Left ventricle myocardium inferior (tissue), 1 donor: ENCODE measurements at places on chromosomes 2 and 18. TPM values are rescaled to one million over a fixed set of nuclear protein-coding genes. Genes with fewer than 3 reads are reported as not detected.
A peak's percentile ranks its signal among the peaks of the same experiment; 100 is the strongest.

GRCh38 chr2:220309215-220309614 is 681.8 kb downstream of the SLC4A3 start:
- no peaks in the 10 kb centered on the region for H3K36me3 ChIP-seq
- no peak overlapping the region for H3K4me3 ChIP-seq
- peaks cover 11% of the 10 kb centered on the region for H3K4me1 ChIP-seq
- H3K27me3 ChIP-seq = no peaks in the 10 kb centered on the region

DNA sequence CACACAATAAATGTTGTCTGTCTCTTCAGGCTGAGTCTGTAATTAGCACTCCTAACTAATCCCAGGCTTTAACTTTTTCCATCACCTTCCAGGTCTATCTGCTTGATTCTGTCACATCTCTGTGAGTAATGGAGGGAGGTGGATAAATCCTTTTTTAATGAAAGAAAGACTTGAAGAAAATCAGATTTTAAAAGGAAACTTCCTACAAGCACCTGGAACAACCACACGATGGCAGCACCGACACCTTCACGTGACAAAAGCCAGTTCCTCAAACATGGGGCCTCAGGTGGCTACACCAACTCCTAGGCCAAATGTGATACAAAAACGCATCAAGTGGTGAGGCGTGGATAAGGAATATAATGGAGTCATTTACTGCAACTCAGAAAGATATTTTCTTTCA is 41.8 kb downstream of the TGFBRAP1 start:
- no peaks in the 10 kb centered on the region for H3K27me3 ChIP-seq
- no peaks in the 10 kb centered on the region for H3K4me1 ChIP-seq
- H3K36me3 ChIP-seq = peaks cover 66% of the 10 kb centered on the region
- no peak for DNase-seq

DNA sequence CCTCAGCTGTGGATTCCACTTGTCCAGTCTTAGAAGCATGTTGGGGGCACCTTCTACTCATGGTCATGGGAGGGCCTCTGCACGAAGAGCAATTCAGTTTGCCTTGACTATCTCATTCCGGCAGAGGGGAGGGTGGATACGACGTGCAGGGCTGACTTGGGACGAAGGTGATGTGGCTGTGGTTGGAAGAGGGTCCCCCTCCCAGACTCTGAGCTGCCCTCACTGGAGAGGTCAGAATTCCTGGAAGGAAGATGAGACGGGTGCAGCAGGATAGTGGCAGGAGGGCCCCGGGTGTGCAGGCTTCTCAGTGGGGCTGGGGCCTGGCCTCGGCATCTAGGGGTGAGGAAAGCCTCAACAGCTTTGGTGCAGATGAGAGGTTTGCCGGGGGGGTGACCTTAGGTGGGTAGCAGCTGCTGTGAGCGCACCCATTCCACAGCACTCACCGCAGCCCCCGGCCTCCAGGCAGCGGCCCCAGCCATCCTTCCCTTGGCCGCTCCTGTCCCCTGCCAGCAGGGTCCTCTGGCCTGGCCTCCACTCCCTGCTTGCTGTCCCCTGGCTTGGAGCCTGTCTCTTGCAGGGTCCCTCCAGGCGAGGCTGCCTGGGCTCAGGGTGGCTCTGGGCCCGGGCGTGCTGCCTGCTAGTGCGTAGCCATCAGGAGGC is 3.2 kb downstream of the RNPEPL1 start:
- H3K36me3 ChIP-seq = peaks cover 37% of the 10 kb centered on the region
- no peak overlapping the region for H3K4me3 ChIP-seq
- H3K27me3 ChIP-seq = no peaks in the 10 kb centered on the region
- H3K4me1 ChIP-seq = peaks cover 43% of the 10 kb centered on the region

GRCh38 chr18:79042276-79042675 is 26.9 kb upstream of the ATP9B start:
- H3K27me3 ChIP-seq = peaks cover 48% of the 10 kb centered on the region
- H3K36me3 ChIP-seq = no peaks in the 10 kb centered on the region
- H3K4me1 ChIP-seq = no peaks in the 10 kb centered on the region
- no peak for DNase-seq

GRCh38 chr2:166180951-166181812 is 53.4 kb upstream of the SCN1A start:
- H3K4me1 ChIP-seq = no peaks in the 10 kb centered on the region
- H3K27me3 ChIP-seq = peaks cover 15% of the 10 kb centered on the region
- no peak overlapping the region for H3K4me3 ChIP-seq
- no peak for DNase-seq

- no peaks in the 10 kb centered on the region for H3K27me3 ChIP-seq
- H3K4me3 ChIP-seq = no peak overlapping the region
- H3K36me3 ChIP-seq = no peaks in the 10 kb centered on the region
- H3K27ac ChIP-seq = peak overlapping the region; percentile 87
- DNase-seq = no peak
- peaks cover 100% of the 10 kb centered on the region for H3K4me1 ChIP-seq
These were observed 118.6 kb downstream of the RBMS1 start for GRCh38 chr2:160375037-160375436.

GRCh38 chr2:38599706-38600105 is 3.0 kb downstream of the HNRNPLL start:
- H3K27ac ChIP-seq = peak overlapping the region; percentile 98
- no peak for DNase-seq
- no peaks in the 10 kb centered on the region for H3K36me3 ChIP-seq
- no peaks in the 10 kb centered on the region for H3K27me3 ChIP-seq
- H3K4me3 ChIP-seq = peak overlapping the region; percentile 93
- H3K4me1 ChIP-seq = peaks cover 87% of the 10 kb centered on the region

DNA sequence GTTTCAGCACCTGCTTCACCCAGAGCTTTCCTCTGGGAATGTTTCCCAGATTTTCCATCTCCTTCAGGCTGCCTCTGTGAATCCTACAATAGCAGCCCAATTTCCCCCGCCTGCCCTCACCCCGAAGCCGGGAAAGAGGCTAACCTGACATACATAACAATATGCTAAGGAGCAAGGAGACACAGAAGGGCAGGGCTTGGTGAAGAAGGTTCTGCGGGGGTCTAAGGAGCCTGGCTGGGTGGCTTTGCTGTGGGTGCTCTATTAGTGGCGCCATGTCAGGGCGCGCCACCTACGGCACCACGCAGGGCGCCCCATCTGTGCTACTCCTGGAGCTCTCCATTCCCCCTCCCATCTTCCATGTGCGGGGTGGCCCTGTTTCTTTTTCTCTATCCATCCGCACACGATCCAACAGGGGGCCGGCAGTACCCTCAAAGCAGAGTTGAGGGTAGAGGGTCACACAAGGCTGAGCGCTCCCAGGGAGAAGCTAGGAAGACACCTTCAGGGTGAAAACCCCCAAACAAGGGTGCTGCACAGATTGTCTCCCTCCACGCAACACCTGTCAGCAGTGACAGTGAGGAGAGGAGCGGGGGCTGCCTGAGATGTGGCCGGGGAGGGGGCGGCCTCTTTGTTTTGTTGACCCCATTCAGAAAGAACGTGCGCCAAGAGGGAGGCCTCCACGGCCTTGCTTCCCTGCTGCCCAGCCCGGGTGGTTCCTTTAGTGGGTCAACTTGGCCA is 101.4 kb downstream of the PDCL3 start:
- no peaks in the 10 kb centered on the region for H3K36me3 ChIP-seq
- H3K27ac ChIP-seq = no peak overlapping the region
- H3K4me3 ChIP-seq = no peak overlapping the region
- H3K27me3 ChIP-seq = no peaks in the 10 kb centered on the region
- no peaks in the 10 kb centered on the region for H3K4me1 ChIP-seq

DNA sequence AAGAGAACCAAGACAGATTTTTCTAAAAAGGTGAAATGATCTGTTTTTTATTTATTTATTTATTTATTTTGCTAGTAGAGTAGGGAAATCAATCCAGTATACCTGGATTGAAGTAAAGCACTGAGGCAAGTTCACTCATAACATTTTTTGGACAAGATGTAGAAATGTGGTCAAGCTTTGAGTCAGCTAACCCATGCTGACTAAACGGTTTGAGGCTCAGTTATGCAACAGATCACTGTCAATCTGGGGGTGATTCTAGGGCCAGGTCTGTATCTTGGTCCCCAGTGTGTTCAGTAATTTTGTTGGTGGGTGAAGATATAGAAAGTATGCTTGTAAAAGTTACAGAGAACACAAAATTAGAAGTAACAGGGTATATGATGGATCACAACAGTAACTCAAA is 60.2 kb downstream of the RMDN2 start:
- no peak overlapping the region for H3K27ac ChIP-seq
- no peaks in the 10 kb centered on the region for H3K27me3 ChIP-seq
- DNase-seq = no peak
- no peak overlapping the region for H3K4me3 ChIP-seq
- H3K4me1 ChIP-seq = peaks cover 4% of the 10 kb centered on the region
- no peaks in the 10 kb centered on the region for H3K36me3 ChIP-seq

GRCh38 chr2:236105955-236106607 is 62.1 kb downstream of the GBX2 start:
- H3K4me1 ChIP-seq = peaks cover 13% of the 10 kb centered on the region
- no peak overlapping the region for H3K27ac ChIP-seq
- no peaks in the 10 kb centered on the region for H3K27me3 ChIP-seq
- no peaks in the 10 kb centered on the region for H3K36me3 ChIP-seq

UGT1A5 gene
- total RNA-seq = not detected

UGT1A4 gene
- total RNA-seq = not detected

KHK gene
- total RNA-seq = 2.9 TPM
